ENCODE measurements at places on chromosomes 3 and 15. TPM values are rescaled to one million over a fixed set of nuclear protein-coding genes. Genes with fewer than 3 reads are reported as not detected.

The ASB14 gene
- under 0.01 TPM for total RNA-seq

- DNase-seq: no peak
Measured at GRCh38 chr3:152615681-152616080, 219.2 kb upstream of the P2RY1 start.

GRCh38 chr15:93296759-93297500, 207.9 kb upstream of the RGMA start:
- DNase-seq: no peak

DNA sequence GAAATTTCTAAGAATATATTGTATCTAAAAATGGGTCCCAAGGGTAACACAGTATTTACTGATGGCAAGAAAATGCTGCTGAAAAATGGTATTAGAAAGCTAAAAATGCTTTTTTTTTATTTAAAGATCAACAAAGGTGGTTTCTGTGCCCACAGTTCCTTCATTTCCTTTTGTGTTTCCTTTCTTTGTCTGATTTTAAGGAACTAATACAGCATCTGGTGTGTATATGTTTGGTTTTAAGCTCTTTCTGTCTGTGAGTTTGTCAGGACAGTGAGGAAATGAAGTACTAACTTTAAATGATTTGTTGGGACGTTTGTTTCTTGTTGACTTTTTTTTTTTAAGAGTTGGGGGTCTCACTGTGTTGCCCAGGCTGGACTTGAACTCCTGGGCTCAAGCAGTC, 38.2 kb downstream of the RASA2 start:
- DNase-seq: no peak

GRCh38 chr3:129352650-129353588, 74.2 kb downstream of the HMCES start:
- DNase-seq: no peak

DNA sequence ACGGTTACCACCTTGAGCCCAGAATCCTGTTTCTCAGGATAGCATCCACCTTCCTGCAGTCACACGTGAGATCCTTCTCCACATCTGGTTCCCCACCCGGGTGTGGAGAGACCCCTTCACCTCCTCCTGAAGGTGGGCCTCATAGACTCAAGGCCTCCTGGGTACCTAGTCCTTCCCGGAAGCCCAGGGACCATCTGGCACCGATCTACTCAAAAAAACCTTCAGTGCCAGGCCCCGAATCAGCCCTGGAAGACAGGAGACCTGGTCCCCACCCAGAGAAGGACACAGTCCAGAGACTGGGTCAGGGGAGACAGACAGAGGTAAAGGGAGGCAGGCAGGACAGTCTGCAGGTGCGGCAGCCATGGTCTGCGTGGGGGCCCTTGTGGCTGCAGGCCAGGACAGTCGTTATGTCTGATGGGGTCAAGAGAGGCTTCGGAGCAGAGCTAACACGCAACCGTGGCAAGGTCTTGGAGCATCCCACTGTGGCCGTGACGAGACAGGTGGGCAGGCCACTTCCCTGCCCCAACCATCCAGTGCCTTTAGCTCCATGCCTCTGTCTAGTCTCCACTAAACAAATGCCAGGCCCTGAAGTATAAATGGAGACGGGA, 112.2 kb upstream of the ABHD17C start:
- no peak for DNase-seq

The LRTM1 gene
- not detected for total RNA-seq

The ADGRG7 gene
- not detected for total RNA-seq

The PP2D1 gene
- total RNA-seq: not detected

The TEX55 gene
- total RNA-seq: not detected

The FBXO45 gene
- 43.6 TPM for total RNA-seq

- no peak for DNase-seq
Measured at GRCh38 chr3:158918451-158918850, 116.6 kb downstream of the MFSD1 start.

DNA sequence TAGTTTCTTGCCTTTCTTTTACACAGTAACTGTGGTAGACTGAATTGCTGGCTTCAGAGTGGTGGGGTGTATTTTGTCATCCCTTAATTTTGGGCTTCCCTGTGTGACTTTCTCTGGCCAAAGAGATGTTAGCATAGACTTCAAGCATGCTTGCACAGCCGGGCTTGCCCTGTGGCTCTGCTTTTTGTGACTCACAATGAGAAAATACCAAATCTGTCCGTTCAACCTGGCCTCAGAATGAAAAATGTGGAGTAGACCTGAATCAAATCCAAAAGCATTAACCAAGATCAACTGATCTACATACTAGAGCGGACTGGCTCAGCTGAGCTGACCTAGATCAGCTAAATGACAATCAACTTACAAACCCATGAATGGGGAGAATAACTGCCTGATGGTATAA, 51.4 kb downstream of the PLAAT1 start:
- DNase-seq: no peak

- DNase-seq: no peak
Measured at GRCh38 chr3:158836312-158836711, 34.5 kb downstream of the MFSD1 start.

- DNase-seq: no peak
Measured at GRCh38 chr3:14210843-14211594, 32.4 kb downstream of the LSM3 start.

The GOLGA6L4 gene
- total RNA-seq: 2.4 TPM

DNA sequence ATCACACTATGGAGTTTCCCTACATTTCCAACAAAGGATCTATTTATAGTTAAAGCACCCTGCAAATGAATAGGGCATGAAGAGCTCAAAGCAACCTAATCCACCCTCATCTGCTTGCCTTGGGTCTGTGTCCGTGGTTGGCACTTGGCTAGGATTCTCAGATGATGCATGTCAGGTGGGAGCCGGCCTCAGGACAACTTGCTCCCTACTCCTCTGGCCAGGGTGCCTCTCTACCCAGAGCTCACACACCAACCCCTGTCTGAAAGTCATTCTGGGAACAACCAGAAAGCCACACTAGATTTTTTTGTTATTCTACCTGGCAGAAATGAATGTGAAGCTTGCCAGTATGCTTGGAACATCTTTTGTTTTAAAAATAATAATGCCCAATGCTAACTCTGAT, 13.2 kb downstream of the ARHGEF3 start:
- no peak for DNase-seq

DNA sequence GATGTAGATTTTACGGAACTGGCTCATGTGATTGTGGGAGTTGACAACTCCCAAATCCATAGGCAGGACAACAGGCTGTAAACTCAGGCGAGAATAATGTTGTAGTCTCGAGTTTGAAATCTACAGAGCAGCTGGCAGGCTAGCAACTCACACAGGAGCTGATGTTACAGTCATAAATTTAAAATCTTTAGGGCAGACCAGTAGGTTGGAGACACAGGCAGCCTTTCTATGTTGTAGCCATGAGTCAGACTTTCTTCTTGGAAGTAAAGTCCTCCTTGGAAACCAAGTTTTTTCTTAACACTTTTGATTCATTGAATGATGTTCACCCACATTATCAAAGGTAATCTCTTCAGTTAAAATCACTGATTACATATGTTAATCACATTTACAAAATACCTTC, 89.1 kb upstream of the ALCAM start:
- DNase-seq: no peak

GRCh38 chr3:29245441-29245840, 35.4 kb upstream of the RBMS3 start:
- no peak for DNase-seq

The CDAN1 gene
- total RNA-seq: 9.8 TPM

The RTP3 gene
- not detected for total RNA-seq

GRCh38 chr3:126501054-126501453, 16.5 kb downstream of the UROC1 start:
- DNase-seq: no peak

GRCh38 chr3:178513546-178514380, 22.5 kb upstream of the KCNMB2 start:
- DNase-seq: no peak

GRCh38 chr3:129439226-129439816, 427 bp downstream of the MBD4 start:
- no peak for DNase-seq

The DPPA2 gene
- total RNA-seq: not detected

- no peak for DNase-seq
Measured at GRCh38 chr3:70832089-70832833, 519.8 kb upstream of the MDFIC2 start.

DNA sequence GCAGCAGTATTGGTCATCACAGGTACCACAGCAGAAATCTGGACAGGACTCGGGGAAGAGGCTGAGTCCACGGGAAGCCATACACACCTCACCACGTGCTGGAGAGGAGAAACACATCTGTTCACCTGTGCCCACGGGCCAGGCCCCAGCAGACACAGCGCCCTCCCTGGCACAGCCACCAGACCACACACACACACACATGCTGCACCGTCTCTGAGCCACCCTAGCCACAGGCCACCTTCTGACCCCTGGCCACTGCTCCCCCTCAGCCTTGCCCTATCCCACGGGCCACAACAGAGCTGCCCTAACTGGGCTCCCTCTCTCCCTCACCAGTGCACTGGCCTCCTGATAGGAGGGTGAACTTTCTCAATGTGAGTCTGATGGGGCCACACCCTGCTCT, 2.8 kb downstream of the SHISA5 start:
- DNase-seq: no peak

DNA sequence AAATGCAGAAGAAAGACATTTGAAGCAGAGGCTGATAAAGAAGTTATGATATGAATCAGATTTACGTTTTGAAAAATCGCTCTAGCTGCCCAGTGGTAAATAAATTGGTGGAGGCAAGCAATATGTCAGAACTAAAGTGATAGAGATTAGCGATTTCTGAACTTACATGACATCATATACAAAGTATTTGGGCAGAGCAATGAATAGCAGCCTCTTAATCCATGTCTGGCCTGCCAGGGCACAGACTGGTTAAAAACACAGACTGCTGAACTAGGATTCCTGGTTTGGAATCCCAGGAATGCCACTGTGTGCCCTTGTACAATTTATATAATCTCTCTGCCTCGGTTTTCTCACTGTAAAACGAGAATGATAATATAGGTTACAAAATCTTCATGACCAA, 243.1 kb upstream of the SETMAR start:
- DNase-seq: no peak

DNA sequence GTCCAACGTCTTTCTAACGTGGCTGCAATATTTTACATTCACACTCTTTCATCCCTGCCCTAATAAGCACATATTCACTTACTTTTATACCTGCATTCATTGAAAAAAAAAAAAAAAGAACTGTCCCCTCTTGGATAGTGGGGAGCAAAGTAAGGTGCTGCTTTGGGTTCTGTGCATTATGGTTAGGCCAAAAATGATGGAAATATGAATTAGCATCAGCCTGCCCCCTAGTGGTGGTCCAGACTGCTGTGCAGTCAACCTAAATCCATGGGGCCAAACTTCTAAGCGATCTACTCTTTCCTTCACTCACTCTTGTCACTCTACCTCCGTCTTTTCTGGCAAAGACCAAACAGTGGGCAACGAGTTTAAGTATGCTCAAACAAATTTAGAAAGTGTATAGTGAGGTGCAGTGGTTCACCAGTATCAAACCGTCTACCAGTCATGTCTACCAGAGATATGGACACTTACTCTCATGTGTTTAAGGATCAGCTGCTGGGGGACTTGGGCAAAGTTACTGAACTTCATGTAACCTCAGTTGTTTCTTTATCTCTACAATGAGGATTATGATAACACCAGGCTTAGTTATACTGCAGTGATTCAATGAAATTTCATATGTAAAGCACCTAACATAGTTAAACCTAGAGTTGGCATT, 61.5 kb upstream of the GRM7 start:
- no peak for DNase-seq

The MKRN3 gene
- 18.3 TPM for total RNA-seq

DNA sequence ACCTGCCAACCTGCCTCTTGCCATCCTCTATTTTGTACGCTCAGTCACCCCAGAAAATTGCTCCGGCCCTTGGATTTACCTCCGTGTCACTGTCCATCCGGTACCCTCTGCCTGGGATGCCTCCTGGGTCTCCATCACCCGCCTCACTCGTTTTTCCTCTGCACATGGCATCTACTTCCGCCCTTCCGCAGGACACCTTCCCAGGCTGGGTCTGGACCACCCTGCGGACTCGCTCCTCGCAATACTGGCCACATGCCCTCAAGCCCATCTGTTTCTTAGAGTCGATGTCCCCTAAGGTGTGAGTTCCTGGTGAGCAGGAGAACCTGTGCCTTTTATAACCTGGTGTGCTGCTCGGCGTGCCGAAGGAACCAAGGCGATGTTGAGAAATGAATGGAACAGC, 58.5 kb downstream of the APBA2 start:
- DNase-seq: no peak

- no peak for DNase-seq
Measured at GRCh38 chr15:77481670-77482069, 61.0 kb downstream of the HMG20A start.

GRCh38 chr15:64209680-64210334, 47.0 kb upstream of the PPIB start:
- no peak for DNase-seq

DNA sequence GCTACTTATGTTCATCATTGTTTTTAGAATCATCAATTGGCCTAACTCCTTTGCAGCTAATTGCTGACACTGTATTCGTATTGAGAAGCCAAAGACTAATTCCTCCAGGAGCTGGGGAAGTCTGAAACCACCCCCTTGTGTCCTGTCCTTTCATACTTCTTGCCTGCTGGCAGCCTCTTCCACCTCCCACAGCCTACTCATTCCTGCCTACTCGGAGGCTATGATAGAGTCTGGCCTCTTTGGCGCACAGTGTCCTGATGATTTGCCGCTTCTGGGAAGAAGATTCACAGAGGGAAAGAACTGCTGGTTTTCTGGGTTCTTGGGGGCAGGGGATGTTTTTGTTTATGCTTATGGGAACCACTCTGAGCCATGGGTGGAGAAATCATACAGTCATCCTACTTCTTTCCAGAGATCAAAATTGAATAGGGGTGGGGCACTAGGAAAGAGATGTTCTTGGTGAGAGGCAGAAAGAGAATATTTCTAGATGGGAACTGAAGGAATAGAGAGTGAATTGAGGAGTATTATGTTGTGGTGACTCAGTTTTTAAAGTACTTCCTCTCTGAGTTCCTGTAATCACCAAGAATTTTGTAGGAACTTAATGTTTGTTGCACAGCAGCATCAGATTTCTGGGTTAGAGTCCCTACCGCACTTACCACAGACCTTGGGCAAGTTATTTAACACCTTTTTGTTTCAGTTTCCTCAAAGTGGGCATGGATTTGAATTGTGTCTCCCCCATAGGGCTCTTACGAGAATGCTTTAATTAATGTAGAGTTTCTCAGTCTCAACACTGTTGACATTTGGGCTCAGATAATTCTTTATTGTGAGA, 22.1 kb upstream of the SCAANT1 start:
- DNase-seq: no peak

Measured in frontal cortex (tissue), 4 donors.